ENCODE measurements at places on chromosomes 13 and 19.

DNA sequence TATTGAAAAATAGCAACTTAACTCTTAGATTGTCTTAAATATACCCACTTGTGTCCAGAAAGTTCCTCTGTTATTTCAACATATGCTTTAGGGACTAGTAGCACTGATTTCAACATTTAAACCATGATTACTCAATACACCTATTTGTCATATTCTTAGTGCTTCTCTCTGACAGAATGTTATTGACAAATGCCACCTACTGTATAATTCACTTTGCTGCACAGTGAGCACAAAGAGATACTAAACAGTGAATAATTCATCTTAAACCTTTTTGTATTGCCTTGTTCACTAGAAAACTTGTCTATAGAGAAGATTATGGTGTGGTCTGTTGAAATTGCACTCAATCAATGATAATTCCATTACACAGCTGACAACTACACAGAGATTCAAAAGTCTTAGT is 692.6 kb downstream of the PCDH17 start:
- DNase-seq, result no peak

GRCh38 chr19:28403690-28404089 is 809.3 kb downstream of the UQCRFS1 start:
- DNase-seq, result no peak

DNA sequence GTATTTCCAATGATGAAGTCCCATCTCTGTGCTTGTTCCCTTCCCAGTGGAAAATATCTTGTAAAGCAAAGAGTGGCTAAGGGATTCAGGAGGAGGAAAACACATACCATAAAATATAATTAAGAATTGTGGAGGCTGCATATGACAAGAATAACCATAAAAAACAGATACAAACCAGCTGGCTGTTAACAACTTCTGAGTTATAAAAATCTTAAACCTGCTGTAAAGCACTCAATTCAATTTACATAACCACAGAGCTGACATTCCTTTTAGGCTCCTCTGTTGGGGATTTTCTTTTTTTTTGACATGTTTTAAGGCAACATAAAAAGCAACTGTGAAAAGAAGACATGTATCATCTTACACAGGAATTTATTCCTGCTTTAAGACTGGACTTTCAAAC is 207.6 kb downstream of the DACH1 start:
- DNase-seq, result no peak

GRCh38 chr19:30685426-30686000 is 313.3 kb downstream of the ZNF536 start:
- no peak for DNase-seq

DNA sequence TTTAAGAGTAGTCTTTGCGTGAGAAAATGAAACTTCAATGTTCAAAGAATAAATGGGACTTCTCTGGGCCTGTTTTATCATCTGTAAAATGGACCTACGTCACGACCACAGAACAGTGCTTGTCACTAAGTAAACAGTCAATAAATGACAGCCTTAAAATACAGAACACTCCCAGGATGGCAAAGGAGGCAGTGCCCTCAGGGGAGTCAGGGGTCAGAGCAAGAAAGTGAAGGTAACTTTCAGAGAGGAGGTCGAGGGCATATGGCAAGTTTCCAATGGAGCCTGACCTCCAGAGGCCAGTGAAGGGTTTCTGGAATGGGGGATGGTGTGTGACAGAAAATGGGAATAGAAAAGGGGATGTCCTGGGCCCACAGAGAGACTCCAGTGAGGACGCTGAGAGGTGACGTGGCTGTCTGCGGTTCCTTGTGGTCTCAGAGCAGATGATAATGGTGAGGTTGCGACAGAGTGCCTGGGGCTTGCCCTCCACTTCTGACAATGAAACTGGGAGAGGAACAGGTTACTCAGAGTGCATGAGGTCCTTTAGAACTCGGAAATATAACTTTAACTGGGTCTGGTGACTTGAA is 91.8 kb downstream of the UBL3 start:
- no peak for DNase-seq

DNA sequence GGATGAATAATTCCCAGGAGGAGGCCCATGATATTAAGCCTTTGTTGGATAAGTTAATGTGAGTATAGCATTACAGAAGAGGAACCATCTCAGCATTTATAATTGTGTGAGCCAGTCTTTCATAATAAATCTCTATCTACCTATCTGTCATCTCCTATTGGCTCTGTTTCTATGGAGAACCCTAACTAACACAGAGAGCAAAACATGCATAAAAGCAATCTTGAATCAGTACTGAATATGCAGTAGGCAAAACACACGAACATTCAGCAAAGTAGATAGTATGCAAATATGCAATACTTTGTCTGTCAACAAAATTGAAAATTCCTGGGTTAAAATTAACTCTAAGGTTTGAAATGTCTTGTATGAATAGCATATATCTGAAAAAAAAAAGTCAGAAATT is 966.3 kb downstream of the DIAPH3 start:
- no peak for DNase-seq

DNA sequence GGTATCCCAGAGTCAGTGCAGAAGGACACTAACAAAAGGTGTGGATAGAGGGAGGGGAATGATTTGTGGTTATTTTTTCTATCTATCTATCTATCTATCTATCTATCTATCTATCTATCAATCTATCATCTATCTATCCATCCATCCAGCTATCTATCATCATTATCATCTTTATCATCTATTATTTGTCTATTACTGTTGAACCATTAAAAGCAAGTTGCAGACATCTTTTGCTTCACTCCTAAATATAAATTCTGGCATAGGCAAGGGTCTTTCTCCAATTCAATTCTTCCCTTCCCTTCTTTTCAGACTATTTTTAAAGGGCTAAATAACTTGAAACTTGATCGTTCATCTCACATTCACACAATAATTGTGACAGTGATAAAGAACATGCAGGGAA is 10.0 kb upstream of the LYPD5 start:
- no peak for DNase-seq

- no peak for DNase-seq
Measured at GRCh38 chr13:82569581-82569980, 1312.7 kb downstream of the SLITRK1 start.

DNA sequence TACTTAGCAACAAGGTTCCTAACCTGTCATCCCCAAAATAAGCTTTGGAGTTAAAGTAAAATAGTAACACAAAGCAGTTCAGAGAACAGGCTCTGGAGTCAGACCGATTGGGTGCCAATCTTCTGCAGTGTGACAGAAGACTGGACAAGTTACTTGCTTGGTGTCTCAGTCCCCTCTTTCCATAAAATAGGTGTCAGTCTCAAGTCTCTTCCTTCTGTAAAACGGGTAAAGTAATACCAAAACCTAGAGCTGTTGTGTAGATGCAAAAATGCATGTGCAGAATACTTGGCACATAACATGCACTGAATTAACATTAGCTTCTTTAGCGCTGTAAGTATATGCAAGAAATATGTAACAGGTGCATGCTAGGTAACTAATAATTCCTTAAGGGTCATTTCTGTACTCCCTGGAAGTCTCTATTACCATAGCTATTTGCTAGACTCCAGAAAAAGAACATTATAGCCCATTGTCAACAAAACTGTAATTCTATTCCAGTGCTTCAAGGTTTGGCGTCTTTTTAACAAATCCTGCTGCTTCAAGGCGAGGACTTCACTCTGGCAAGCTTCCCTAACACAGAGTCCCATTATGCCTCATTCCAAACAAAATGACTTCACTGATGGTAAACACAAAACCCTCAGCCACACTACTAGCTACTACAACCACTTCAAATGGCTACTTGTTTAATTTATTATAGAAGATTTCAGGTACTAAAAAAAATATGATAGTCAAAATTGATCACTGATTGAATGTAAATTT is 32.8 kb downstream of the ELF1 start:
- DNase-seq, result peak; percentile 19

DNA sequence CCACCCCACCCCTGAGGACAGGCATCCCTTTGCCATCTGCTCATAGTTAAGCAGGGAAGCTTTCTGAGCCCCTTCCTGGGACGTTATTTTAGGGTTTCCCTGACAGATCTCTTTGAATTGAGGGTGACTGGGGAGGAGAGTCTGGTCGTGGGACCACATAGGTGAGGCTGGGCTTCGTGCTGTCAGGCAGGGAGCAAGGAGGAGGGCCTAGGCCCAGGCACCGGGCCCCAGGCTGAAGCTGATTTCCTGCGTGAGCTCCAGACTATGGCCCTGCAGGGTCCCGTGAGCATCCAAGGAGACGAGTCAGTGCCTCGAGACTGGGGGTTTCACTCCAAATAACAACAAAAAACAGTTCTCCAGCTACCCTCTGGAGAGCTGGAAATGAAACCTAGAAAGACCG is 60.4 kb downstream of the MYO9B start:
- no peak for DNase-seq

DNA sequence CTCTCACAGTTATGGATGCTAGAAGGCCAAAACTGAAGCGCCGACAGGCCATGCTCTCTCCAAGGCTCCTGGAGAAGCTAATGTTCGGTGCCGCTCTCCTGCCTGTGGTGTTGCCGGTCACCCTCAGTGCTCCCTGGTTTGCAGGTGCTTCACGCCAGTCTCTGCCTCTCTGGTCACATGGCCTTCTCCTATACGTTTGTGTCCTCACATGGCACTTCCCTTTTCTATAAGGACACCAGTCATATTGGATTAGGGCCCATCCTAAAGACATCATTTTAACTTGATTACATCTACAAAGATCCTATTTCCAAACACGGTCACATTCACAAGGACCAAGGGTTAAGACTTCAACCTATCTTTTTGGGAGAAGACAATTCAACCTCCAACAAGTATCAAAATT is 671.3 kb upstream of the ARGLU1 start:
- DNase-seq, result no peak

DNA sequence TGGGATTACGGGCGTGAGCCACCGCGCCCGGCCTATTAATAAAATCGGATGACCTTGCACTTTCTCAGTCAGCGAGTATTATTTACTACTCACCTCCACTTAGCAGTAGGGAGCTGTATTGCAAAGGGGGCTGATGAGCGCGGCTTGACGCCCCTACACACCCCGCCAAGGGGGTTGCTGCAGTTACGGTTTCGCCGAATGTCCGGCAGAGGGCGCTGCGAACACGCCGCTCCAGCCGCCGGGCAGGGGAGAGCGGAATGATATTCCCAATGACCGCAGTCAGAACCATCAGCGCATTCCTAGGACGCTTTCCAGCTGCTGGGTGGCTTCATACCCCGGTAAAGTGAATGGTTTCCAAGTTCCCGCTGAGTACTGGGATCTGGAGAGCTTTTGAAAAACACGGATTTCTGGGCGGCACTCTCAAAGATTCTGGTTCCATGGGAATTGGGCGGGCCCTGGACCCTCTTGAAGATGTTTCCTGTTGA is 30.0 kb upstream of the TPT1 start:
- DNase-seq, result peak; percentile 17

- no peak for DNase-seq
Measured at GRCh38 chr19:2087621-2088100, 8.5 kb downstream of the MOB3A start.

GRCh38 chr13:97879646-97880310 is 73.7 kb upstream of the IPO5 start:
- no peak for DNase-seq

- DNase-seq, result peak; percentile 72
Measured at GRCh38 chr19:50461066-50461875, 15.0 kb upstream of the EMC10 start.

DNA sequence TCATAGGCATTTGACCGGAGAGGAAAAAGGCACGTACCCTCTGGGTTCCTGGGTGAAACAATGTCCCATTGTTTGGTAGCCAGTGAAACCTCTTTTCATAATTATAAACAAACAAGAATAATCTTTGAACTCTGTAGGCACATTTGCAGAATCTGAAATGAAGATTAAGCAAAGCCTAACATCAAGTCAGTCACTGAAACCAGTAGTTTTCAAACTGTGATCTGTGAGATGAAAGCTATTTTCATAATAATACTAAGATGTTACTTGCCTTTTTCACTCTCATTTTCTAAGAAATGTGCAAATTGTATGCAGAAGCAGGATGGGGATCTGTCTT is 105.4 kb downstream of the WDFY2 start:
- no peak for DNase-seq

- no peak for DNase-seq
Measured at GRCh38 chr13:50901701-50902100, 7.9 kb upstream of the RNASEH2B start.

GRCh38 chr13:22428188-22428828 is 752.5 kb upstream of the SGCG start:
- no peak for DNase-seq

DNA sequence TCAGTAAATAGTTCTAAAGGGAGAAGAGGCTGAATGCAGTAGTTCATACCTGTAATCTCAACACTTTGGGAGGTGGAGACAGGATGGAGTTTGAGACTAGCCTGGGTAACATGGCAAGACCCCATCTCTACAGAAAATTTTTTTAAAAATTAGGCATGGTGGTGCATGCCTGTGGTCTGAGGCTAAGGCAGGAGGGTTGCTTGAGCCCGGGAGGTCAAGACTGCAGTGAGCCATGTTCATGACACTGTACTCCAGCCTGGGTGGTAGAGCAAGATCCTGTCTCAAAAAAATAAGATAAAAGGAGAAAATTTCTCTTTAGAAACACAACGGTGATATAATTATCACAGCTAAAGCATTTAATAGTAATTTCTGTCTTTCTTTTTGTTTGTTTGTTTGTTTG is 57.1 kb downstream of the SIPA1L3 start:
- no peak for DNase-seq

GRCh38 chr19:4914736-4915501 is 5.6 kb downstream of the UHRF1 start:
- no peak for DNase-seq

DNA sequence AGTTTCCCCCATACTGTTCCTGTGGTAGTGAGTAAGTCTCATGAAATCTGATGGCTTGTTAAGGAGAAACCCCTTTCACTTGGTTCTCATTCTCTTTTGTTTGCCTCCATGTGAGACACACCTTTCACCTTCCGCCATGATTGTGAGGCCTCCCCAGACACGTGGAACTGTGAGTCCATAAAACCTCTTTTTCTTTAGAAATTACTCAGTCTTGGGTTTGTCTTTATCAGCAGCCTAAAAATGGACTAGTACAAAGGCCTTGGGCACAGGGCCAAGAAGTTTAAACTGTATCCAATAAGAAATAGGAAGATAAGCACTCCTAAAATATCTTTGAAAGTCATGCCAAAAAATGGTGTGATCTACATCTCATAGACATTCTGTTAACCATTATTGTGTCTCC is 176.9 kb downstream of the TBC1D4 start:
- no peak for DNase-seq

- DNase-seq, result no peak
Measured at GRCh38 chr13:100828226-100828625, 153.6 kb upstream of the TMTC4 start.

GRCh38 chr13:90675129-90675528 is 672.4 kb upstream of the MIR17HG start:
- peak; percentile 6 for DNase-seq

DNA sequence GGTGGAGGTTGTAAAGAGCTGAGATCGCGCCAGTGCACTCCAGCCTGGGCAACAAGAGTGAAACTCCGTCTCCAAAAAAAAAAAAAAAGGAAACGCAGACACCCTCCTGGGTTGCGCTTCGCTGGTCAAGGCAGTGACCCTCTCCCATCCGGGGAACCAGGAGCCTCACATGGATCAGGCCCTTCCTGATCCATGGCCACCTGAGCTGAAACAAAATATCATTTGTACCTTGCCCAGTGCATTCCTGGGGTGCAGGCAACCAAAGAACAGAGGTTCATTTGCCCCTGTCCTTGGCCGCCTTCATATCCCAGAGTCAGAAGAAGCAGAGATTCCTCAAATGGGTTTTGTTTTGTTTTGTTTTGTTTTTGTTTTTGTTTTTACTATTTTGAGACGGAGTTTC is 8.0 kb upstream of the LSM4 start:
- no peak for DNase-seq

Measured in NCI-H1105 treated with DMSO at 0.1 percent for 48 hours (cell line).